NCI-H2171 (cell line): ENCODE measurements at places on chromosomes 6 and 20.

DNA sequence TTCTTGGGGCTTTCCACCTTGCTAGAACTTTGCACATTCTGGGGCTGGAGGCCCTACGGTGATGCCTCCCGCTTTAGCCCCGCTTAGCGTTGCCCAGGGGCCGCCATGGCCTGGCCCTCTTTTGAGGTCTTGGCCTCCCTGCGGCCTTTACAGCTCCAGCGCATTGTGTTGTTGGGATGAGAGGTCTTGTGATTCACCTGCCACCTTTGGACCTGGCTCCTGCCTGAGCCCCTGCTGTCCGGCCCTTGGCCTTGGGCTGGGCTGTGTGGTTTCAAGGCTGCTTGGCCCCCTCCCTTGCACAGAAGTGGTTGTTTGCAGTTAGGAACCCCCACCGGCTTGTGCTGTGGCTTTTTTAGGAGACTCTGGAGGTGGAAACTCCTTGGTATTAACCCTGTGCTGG is 61.0 kb upstream of the CDH4 start:
- DNase-seq, result no peak

DNA sequence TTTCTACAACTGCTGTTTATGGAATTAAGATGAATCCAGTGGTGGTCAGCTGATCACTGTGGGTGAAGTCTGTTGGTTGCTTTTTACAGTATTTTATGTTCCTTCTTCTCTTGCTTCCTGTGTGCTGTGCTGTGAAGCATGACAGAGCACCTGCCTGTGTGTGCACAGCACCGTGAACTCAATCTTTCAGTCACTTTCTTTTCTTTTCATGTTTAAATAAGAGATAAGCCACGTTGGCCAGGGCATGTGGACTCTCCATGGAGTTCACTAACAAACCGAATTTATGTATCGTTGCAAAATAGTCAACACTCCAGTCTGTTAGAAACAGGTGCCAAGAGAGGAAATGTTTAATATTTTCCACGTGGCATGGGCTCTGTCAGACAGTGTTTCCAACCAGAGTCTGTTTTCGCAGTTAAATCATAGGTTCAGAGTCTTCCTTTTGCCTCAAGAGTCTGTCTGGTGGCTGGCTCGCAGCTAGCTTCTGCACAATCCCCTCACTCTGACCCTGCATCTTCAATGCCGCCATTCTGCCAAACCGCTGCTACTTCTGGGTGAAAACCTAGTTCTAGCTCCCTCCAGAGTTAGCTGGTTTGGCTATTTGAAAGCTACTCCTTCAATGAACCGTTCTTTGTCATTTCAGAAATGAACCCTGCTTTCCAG is 73.2 kb downstream of the QRSL1 start:
- no peak for DNase-seq

DNA sequence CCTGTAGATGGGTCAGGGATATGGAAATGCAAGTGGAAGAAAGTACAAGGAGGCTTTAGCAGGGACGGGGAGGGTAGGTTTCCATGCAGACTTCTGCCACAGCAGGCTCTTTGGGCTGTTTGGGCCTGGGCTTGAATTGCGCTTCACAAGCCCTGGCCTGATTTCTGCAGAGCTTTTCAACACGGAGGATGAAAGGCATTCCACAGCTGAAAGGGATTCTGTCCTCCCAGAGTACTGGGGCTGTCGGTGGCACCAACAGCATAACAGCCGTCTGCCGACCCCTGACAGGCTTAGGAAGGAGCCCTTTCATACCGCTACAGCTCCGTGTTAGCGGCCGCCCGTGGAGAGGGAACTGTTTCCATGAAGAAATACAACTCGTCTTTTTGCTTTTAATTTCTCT is 22.9 kb upstream of the TBC1D7 start:
- DNase-seq, result no peak

GRCh38 chr6:170480050-170480692 is 72.9 kb downstream of the PSMB1 start:
- DNase-seq, result no peak

GRCh38 chr20:48773837-48774418 is 53.9 kb downstream of the PREX1 start:
- no peak for DNase-seq

DNA sequence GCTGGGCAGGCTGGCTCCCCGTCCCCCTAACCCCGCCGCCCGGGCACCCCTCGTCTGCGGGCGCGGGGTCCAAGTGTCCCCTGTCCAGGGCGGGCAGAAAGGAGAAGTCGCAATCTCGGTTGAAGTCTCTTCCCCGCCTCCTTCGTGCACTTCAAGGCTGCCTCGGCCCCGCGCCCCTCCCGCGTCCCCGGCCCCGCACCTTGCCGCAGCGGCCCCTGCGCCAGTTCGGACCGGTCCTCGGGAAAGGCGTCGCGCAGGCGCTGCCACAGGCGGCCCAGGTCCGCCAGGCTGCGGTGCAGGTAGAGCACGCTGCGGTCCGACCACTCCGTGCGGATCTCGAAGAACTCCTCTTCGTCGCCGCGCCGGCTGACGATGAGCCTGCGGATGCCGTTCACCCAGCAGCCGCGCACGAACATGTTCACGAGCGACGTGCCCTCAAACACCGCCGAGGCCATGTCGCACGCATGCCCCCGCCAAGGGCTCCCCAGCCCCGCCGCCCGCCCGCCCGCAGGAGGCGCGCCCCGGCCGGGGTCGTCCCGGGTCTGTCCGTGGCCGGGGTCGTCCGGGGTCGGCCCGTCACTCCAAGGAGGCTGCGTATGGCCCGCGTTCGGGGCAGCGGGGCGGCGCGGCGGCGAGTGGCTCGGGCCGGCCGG is at the start of gene PXDC1:
PXDC1 (minus strand) TSS at position 637 of the 653 bp plus-strand sequence; CDS start at position 455, 182 bp downstream.
- DNase-seq, result no peak

DNA sequence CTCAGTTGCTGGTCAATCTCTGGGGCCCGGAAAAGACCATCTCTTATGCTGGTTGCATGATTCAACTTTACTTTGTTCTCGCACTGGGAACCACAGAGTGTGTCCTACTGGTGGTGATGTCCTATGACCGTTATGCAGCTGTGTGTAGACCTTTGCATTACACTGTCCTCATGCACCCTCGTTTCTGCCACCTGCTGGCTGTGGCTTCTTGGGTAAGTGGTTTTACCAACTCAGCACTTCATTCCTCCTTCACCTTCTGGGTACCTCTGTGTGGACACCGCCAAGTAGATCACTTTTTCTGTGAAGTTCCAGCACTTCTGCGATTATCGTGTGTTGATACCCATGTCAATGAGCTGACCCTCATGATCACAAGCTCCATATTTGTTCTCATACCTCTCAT is 4.3 kb downstream of the OR2J3 start:
- DNase-seq, result no peak

DNA sequence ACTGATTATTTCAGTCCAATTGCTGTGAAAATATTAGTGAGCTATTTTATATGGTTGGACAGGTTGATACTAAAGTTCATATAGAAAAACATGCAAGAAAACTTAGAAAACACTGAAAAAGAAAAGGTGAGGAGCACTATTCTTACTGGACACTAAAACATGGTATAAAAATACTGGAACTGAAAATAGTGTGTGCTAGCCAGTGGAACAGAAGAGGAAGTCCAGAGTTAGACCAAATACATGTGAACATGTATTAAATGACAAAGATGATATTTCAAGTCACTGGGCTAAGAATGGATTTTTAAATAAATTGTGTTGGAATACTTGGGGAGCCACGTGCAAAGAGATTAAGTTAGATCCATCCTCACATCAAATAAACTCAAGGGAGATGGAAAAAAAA is 218.5 kb downstream of the TMEM242 start:
- no peak for DNase-seq

DNA sequence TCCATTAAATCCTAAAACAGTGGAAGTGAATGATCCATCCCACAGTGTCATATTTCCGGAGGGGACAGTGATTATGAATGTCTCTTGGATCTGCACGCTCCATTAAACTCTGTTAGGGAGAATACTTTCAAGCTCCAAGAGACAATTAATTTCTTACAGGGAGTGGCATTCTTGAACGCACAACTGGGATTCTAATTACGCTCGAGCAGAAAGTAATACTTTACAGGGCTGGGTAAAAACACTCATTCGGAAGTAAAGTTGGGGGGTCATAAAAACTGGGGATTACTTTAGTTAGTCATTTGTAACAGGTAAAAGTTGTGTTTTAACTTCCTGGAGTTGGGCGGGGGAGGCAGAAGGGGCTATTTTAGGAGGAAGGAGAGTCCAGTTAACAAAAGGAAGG is 151.8 kb downstream of the ZFP64 start:
- peak; percentile 26 for DNase-seq
